ENCODE measurements at places on chromosomes 2 and 18. TPM values are rescaled to one million over a fixed set of nuclear protein-coding genes. Genes with fewer than 3 reads are reported as not detected.

GRCh38 chr2:221747289-221747972 lies 175.3 kb upstream of the EPHA4 start:
- no peak for DNase-seq

DNA sequence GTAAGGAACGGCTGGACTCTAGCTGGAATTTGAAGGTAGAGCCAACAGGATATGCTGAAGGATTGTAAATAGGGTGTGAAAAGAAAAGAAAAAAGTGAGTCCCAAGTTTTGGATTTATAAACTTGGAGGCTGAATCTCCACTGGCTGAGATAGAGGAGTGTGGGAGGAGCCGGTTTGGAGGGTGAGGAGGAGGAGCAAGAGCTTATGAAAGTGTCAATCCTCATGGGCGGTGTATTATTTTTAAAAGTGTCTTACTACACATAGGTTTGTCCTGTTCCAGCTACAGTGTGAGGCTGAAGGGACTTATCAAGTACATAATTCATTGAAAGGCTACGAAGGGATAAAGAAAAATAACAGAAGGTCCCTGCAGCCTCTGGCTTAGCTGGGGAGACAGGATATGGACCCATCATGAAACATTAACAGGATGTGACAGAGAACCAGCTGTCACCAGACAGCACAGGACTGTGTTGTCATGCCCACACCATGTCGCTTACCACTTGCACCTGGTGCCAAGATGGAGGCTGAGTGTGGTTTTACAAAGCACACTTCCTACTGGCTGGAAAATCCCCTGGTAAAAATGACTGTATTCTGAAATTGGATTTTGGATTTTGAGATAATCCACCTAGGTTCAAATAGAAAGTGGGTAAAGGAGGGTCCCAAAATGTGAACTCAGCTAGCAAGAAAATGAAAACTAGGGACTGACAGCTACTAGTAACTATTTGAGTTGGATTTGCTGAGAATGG lies 2.5 kb upstream of the MREG start:
- peak; percentile 45 for DNase-seq

DNA sequence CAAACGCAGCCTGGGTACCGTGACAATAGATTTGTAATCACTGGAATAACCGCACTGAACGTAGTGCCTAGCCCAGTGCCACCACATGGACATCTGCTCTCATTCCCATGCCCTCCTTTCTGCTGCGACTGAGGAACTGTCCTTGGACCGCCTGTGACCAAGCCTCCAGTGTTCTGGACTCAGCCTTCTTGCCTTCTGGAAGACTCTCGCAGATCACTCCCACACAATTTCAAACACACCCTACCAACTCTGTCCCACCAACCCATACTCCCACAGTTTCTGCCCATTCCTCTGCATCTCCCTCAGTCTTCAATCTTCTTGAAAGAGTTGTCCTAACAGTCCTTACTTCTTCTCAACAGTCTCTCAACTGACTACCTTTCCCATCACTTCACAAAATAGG lies 2.1 kb downstream of the RNF149 start:
- no peak for DNase-seq

- no peak for DNase-seq
These were observed 227.7 kb upstream of the PXDN start for GRCh38 chr2:1972011-1972410.

DNA sequence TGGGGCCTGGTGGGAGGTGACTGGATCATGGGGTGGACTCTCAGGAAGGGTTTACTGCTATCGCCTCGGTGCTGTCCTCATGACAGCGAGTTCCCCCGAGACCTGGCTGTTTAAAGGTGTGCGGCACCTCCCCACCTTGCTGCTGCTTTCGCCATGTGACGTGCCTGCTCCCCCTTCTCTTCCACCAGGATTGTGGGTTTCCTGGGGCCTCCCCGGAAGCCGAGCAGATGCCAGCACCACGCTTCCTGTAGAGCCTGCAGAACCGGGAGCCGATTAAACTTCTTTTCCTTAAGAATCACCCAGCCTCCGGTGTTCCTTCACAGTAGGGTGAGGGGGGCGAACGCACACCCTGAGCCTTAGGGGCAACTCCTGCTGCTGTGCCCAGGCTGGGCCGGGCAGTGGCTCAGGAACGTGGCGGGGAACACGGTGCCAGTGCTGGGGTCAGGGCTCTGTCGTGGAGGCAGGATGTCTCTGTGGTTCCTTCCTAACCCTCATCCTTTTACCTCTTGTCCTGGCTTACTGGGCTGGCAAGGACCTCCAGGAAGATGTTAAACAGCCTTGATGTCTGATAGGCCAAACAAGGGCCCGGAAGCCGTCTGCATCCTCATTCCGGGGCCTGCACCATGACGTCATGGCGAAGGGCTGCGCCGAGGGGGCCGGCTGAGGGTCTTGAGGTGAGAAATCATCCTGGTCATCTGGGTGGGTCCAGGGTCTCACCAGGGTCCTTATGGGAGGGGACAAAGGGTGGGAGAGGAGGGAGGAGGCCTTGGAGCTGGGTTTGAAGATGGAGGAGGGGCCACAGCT lies 12.7 kb downstream of the NEU4 start:
- no peak for DNase-seq

DNA sequence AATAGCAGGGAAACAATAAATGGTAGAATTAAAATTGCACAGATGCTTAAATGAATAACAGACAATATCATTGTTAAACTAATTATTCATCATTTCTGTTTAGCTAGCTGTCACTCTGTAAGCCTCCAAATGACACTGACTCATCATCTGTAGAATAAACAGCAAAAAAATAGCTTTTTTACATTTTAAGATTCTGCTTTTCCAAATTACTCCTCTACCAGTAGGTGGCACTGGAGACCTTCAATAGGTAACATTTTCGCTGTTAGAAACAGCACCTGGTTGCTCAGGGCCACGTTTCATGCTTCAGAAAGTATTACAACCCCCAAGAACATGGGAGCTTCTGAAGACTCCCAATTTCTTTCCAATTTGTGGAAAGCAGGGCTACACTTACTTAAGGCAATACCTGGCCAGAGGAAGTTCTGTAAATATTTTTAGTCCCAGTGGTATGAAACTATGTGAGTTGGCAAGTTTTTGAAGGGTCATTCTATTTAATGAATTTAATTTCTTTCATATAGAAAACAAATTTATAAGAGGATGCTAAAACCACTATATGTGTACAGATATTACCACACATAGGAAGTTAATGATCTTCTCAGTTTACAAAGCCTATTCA lies 45.4 kb downstream of the TTN start:
- DNase-seq = peak; percentile 51

- DNase-seq = no peak
These were observed 48.8 kb downstream of the THUMPD2 start for GRCh38 chr2:39730276-39730675.

DNA sequence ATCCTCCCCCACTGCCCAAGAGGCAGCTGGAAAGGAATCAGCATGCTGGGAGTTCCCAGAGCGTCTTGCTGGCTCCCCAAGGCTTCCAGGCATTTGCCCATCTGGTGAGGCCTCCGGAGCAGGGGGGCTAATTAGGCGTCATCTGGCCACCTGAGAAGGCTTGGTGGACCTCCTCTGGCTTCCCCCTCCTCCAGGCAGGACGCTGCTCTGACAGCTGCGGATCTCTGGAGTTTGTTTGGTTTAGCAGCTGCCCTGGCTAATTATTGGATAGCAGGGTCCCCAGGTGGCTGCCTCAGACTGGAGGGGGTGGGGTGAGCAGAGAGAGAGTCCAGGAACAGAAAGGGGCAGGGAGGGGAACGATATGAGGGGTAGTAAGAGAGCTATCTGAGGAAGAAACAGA lies 425.2 kb upstream of the MEX3C start:
- DNase-seq = no peak

DNA sequence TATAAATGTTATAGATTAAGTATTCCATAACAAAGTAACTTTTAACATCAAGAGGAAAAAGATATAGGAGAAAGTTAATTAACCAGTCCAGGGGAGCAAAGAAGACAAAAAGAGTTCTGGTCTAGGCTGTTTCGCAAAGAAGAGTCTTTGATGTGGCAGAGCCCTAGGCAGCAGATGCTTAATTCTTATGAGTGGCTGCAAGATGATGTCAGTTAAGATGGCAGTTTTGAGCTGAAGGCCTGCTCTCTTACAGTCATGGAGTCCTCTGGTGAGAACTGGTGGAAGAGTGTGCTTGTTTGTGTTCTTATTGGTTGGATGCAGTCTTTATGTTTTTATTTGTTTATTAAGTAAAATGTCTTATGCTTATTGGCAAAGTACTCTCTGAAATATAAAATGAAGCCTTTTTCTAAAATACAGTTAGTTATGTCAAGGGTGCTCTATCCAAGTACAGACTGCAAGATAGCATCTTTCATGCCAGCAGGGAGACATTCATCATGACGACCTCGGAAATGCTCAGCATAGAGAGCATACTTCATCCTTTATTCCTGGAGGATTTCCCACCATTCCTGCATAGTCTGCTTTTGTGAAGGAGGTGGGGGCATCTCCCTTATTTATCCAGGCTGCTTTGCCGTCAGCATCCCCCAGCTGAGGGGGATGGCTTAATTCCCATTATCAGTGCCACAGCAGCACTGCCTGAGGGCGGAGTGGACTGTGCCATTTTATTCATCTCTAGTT lies 38.9 kb upstream of the SERPINE2 start:
- DNase-seq = peak; percentile 30

DNA sequence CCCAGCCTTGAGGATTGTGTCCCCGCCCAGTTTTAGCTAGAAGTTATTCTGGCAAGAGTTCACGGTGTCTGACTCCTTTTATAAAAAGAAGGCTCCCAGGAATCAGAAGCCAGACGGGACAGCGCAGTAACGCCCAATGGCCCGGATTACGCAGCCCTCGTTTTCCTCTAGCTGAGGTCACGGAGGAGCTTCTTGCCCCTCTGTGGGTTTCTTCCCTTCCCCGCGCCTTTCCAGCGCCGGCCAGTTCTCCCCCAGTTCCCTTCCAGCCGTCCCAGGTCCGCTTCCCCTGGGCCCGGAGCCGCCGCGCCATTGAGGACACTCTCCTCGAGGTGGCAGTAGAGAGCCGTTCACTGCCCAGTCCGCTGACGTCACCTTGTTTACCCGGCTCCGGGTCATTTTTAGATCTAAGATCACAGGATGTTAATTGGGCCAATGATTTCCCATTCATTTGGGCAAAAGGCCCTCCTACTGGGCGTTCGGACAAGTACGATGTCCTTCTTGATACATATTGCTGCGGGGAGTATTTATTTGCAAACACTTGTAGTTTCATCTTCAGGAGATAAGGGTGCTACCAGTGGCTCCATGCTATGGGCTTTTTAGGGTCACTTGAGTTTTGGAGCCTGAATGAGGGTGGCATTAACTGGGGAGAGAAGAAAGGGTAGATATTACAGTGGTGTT lies 81.5 kb upstream of the PPM1B start:
- peak; percentile 81 for DNase-seq

DNA sequence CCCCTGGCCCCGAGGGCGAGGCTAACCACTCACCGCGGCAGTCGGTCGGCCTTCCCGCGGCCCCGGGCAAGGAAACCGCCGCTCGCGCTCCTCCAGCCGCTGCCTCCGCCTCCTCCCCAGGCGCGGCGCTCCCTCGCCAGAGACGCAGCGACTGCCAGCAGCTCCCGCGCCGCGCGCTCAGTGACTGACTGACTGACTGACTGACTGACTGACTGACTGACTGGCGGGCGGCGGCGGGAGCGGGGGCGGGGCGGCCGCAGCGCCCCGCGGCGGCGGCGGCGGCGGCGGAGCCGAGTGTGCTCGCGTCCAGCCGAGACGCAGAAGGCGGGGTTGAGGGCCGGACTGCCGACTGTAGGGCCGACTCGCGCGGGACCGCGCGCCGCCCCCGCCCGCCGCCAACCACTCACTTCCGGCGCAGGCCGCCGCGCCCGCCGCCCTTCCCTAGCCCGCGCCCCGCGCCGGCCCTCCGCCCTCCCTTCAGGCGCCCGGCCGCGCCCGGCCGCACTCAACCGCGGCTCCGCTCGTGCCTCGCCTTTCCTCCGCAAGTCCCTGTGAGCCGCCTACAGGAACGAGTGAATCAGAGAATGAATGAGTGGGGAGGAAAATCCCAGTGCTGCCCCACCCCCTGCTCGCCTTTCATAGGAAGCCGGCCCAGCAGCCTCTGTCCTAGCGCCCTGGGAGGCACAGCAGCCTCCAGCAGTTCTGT lies at the start of gene RAPH1:
RAPH1 (minus strand) TSS at position 224 of the 706 bp plus-strand sequence. CDS start 39,948 bp downstream, outside the sequence.
- DNase-seq = peak; percentile 95

DNA sequence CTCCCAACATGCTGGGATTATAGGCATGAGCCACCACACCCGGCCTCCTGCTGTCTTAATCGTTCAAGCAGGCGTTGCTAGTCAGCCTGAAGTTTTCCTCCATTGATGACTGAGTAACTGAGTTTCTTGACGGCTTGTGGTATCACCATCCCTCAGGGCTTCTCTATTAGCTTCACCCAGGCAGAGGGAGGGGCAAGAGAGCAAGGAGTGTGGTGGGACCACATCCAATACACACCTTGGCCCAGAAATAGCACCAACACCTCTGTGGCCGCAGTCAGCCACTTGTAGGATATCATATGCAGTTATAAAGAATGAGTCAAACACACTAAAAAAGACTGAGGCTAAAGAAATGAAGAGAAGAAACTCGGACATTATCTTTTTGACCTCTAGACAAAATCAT lies 1009.4 kb upstream of the CELF4 start:
- no peak for DNase-seq

- DNase-seq = no peak
These were observed 50.0 kb upstream of the TTC39C start for GRCh38 chr18:23964282-23965238.

DNA sequence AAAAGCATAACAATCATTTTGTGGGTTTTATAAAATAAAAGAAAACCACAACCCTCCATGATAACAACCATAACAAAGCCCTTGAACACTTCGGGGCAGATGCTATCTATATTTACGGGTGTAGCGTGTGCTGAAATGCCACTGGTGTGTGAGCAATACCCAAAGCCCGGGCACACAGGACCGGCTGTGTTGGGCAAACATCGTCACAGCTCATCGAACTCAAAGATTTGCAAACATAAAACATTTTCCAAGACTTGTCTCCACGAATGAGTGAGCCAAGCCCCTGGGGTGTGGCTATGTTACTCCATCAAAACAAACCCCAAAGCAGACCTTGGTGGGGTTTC lies 290.2 kb downstream of the LPIN1 start:
- no peak for DNase-seq

DNA sequence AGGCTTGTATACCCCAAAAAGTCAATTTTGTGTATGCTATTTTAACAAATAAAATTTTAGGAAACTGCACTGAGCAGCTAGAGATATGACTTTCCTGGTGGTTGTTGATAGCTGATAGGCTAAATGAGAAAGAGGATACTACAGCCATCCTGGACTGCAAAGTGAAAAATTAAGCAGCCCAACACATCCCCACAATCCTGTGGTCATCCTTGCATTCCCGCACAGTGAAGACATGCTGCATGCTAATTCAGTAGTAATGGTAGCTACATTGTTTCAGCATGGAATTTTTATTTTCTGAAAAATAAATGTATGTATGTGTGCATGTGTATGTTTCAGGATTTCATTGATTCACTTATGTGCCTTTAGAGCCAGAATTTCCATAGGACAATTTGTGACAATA lies 124.2 kb upstream of the CCDC68 start:
- no peak for DNase-seq

MOGAT1 gene
- not detected for total RNA-seq

ACMSD gene
- not detected for total RNA-seq

SCLY gene
- 8.2 TPM for total RNA-seq

ASXL3 gene
- 8.2 TPM for total RNA-seq

CCDC74A gene
- 2.5 TPM for total RNA-seq

SULT1C2 gene
- 0.13 TPM for total RNA-seq
